ENCODE measurements at places on chromosomes 6 and 20. TPM values are rescaled to one million over a fixed set of nuclear protein-coding genes. Genes with fewer than 3 reads are reported as not detected.

BMP7 gene
- not detected for total RNA-seq

NR2E1 gene
- not detected for total RNA-seq

FABP7 gene
- not detected for total RNA-seq

TTK gene
- total RNA-seq, result 14.6 TPM

TNXB gene
- 0.89 TPM for total RNA-seq

Data from smooth muscle cell of the umbilical artery (primary cell).